PC-9 (cell line): ENCODE measurements at places on chromosomes 4 and X. TPM values are rescaled to one million over a fixed set of nuclear protein-coding genes. Genes with fewer than 3 reads are reported as not detected.

- no peak for DNase-seq
These were observed 244.4 kb downstream of the DCLK2 start for GRCh38 chr4:150322646-150323045.

DNA sequence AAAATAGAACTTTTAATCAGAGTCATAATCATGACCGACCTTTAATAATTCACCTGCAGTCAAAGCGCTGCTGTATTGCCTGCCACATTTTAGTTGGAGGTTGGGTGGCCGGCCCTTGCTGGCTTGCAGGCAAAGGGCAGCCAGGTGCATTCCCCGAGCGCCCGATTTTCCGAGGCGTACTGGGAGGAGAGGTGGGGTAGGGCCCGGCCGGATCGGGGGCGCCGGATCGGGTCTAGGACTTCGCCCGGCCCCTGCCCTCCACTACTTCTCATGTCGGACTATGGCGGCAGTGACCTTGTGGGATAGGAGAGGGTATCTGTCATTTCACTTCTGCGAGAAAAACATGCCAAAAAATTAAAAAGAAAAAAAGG is 2.5 kb upstream of the RS1 start:
- DNase-seq: peak; percentile 2

- DNase-seq: peak; percentile 85
These were observed at the start of gene BCORL1 for GRCh38 chrX:129982300-129983251. Gene BCORL1, plus strand, starts transcription at chrX:129982635. Its CDS starts 22,597 bp downstream, at chrX:130005232.

DNA sequence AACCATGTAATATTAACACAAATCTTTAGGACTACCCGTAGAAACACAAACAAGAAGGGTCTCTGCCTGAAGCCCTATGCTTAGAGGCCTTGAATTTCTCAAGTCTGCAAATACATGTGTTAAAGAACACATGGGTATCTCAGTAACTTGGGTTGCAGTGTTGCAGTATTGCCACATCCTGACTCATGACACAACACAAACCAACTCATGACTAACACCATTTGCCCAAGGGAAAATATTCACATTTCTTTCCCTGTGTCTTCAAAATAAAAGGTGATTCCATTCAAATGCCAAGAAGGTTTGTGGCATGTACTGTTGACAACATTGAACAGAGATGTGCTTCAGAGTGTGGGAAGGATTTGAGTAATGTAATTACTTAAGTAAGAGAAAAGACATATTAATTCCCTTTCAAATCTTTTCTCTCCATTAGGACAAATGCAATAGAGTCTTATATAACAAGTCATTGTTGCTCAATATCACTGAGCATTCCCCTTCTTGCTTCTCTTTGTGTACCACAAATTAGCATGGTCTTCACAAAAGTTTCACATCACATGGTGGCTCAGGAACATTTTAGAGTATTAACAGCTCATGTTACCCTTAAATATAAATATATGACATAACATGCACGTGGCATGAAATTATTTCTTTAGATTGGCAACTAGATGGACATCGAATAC is 487.1 kb downstream of the STPG2 start:
- peak; percentile 1 for DNase-seq

DNA sequence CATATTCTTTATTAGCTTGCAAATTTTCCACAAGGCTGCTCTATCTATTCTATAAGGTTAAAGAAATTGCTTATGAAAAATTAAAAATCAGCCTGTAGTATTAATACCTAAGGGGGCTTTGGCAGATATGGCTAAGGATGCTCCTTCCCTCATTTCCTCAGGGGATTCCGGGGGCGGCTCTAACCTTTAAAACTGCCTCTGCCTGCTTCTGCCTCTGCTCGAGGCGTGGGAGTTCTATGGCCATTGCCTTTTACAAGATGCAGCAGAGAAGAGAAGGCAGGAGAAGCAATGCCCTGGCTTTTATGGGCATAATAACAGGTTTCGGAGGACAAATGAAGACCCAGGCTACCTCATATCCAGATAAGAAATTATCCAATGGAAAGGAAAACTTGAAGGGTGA is 8.6 kb upstream of the CDKN2AIP start:
- DNase-seq: no peak

DNA sequence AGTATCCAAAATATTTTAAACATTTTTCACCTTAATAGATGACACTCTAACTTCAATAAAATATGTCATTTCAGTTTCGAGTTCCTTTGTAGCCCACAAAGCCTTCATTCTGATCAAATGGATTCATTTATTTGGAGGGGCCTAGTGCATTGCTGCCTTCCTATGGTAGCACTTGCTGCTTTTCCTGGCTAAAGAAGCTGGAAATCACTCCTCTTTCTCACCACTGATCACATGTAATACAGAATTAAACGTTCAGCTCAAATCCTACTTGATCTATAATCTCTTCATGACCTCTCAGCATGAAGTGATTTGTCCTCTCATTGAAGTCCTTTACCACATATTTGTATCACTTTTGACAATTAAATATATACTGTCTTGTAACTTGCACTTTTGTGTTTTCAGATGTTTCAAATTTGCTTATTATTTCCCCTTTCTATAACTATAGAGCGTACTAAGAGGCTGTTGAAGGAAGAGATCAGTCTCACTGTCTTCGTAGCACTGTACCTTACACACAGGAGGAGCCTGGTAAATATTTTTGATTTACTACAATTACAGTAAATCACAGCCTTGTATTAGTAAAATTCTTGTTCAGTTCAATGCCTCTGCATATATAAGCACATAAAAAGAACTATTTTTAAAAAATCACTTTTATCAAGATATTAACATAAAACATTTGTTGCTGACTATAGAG is 555 bp downstream of the CFI start:
- DNase-seq: no peak

DNA sequence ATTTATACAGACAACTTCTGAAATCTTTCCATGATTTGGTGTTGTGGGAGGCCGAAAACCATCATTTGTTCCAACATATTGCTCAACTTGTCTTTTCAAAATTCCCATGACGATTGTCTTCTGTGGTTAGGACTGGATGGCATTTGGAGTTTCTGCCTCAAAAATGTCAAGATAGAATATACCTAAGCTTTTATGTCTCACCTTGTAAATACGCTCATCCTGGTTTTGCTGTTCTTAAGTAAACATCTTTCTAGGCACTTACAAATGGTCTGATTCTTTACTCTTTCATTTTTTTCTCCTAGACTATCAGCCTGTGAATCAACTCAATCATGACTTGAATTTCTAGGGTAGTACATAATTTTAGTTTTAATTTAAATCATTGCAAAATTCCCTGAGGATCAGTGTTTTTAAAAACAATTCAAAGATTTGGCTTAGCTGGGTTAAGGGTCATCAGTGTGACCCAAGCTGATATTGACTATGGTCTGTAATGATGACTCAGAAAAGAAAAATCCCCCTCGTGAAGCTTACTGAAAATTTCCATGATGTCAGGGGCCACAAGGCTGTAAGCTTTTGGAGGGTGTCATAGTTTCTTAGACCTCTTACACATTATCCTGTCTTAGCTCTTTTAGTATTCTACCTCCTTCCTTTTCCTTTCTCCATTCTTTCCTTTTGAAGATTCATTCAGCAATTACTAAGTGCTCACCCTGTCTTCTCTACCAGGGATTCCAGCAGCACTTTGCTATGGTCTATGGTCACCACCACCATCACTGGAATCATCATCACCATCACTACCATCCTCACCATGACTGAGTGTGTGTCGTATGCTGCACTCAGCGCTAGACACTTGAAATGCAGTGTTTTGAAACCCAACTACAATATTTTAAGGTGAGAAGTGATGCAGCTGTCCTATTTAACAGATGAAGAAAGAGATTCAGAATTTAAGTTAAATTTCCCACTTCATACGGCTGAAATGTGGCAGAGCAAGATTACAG is 124.4 kb downstream of the CPE start:
- DNase-seq: no peak

DNA sequence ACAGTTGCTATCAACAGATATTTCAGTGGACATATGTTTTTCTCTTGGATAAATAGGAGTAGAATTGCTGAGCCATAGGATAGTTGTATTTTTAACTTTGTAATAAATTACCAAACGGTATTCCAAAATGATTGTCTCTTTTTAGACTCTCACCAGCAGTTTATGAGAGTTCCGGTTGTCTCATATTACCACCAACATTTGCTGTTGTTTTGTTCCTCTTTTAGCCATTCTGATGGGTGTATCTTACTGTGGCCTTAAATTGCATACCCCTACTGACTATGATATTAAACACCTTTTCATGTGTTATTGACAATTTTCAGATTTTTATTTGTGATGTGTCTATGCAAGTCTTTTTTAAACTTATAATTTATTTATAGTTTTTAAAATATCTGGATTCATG is 39.7 kb downstream of the SNX25 start:
- DNase-seq: no peak

DNA sequence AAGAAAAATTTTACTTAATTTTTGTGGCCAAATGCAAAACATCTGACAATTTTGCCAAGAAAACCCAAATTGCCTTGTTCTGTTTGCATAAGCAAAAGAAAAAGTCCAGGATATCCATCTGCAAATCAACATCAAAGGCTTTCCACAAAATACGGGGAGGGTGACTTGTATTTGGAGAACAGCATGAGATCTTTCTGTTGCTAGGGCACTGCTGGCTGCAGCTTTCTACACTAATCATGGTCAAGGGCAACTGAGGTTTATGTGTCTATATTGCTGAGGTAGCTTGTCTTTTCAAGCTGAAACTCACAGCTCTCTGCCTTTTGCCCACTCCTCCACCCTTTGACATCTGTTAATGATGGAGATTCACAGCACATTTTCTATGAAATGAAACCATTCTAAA is 389.1 kb downstream of the NKX6-1 start:
- no peak for DNase-seq

DNA sequence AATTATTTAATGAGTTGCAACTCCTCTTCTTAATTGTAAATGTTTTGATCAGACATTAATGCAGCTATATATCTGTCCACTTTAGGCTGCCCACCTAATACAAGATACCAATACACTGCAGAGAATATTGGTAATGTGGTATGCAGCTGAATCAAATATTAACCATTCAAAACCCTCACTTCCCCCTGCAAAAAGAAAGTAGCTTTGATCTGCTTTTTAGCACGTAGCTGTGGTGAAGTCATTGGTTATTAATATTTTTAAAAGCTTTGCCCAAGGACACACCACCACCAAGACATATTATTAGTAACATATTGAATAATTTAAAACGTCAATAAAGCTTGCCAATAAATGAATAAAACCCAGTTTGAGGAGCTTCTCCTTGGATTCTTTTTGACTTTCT is 28.6 kb upstream of the CYP2U1 start:
- DNase-seq: no peak

- DNase-seq: no peak
These were observed 35.9 kb downstream of the DCAF8L2 start for GRCh38 chrX:27626066-27626465.

- no peak for DNase-seq
These were observed 320.2 kb upstream of the GATB start for GRCh38 chr4:152081024-152081423.

DNA sequence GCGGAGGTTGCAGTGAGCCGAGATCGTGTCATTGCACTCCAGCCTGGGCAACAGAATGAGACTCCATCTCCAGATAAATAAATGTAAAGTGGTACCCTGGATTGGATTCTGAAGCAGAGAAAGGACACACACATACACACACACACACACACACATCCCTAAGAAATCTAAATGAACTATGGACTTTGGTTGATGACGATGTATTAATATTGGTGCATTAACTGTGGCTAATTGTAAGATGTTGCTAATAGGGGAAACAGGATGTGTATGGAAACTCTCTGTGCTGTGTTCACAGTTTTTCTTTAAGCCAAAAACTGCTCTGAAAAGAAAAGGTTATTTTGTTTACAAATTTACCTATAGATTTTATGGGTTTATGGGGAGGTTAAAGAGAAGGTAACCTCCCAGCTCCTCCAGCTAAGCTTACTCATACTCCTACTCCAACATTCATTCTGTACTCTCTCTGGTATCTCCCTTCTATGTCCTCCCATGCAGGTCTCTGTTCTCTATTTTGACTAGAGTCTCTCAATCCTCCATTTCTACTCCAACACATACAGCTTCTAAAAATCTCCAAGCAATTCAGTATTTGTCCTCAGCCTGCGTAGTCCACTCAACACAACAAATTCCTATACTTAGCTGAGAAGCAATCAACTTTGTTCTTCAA is 46.5 kb upstream of the RELL1 start:
- no peak for DNase-seq

DNA sequence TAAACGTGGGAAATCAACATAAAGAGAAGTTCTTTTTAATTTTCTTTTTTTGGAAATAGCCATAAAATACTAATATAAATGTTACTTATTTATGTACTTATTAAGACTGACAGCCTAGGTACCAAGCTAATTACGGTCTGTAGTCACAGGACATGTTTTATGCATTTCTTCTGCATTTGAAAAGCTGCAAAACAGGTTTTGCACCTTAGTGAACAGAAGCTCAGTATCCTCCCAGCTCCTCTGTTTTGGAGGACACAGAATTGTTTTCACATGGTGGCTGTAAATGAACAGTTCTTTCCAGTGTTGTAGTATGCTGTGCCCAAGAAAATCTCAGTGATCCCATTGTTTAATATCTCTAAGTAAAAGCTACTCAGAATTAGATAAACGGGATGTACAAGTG is 1788.0 kb upstream of the TENM3 start:
- no peak for DNase-seq

DNA sequence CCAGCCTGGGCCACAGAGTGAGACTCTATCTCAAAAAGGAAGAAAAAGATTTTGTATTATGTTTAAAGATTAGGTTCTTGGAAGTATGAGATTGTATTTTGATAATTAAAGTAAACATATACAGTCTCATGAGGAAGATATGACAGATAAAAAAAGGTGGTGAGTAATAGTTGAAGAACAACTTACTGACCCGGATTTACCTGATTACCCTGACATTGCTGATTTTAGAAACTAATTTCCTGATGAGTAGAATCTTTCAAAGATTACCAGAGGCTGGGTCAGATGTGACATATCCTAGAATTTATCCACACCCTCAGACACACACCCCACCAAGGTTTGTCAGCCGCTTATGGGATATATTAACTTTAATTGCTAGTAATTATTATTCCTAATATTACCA is 9.5 kb downstream of the CDKL5 start:
- DNase-seq: no peak

XK gene
- total RNA-seq: 2.4 and 3.7 TPM in 2 replicates

AFM gene
- not detected in 2 replicates for total RNA-seq

ATP2B3 gene
- total RNA-seq: not detected in 2 replicates

SPANXD gene
- total RNA-seq: 0.78 and 1.3 TPM in 2 replicates

FREM3 gene
- total RNA-seq: not detected in 2 replicates

MAPK10 gene
- 3.1 and 4.2 TPM in 2 replicates for total RNA-seq

SUPT20HL2 gene
- not detected in 2 replicates for total RNA-seq

EXOSC9 gene
- total RNA-seq: 23.0 and 29.9 TPM in 2 replicates

MAGEA2 gene
- 16.2 and 18.7 TPM in 2 replicates for total RNA-seq
